Keratinocyte (primary cell): ENCODE measurements at places on chromosomes 11 and 22. TPM values are rescaled to one million over a fixed set of nuclear protein-coding genes. Genes with fewer than 3 reads are reported as not detected.

DNA sequence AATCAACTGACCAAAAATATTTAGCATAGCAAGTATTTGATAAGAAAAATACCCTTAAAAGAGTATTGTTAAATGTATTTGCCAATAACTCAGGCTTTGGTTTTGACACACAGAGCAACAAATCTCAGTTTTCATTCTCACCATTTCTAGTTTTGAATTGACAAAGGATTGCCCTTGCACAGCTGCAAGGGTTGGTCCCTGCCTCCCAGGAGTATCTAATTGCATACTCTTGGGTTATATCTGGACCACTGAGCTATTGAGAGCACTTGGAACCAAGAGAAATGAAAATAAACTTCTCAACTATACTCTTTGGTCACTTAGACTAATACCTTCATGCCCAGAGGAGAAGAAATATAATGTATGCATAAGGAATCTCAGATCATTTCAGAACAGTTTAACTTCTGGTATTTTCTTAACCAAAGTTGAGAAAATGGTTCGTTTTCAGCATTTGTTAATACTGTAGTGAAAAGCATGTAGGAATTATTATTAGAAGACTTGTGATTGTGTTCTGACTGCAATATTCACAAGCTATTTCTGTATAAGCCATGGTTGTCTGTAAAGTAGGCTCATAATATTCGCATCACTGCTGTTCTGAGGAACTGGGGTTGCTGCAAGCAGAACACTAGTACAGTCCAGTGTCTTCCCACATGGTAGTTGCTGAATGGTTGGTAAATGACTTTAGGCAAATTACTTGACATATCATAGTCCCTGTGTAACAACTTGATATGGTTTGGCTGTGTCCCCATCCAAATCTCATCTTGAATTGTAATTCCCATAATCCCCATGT is 7.9 kb downstream of the C2CD3 start:
- DNase-seq, result no peak

DNA sequence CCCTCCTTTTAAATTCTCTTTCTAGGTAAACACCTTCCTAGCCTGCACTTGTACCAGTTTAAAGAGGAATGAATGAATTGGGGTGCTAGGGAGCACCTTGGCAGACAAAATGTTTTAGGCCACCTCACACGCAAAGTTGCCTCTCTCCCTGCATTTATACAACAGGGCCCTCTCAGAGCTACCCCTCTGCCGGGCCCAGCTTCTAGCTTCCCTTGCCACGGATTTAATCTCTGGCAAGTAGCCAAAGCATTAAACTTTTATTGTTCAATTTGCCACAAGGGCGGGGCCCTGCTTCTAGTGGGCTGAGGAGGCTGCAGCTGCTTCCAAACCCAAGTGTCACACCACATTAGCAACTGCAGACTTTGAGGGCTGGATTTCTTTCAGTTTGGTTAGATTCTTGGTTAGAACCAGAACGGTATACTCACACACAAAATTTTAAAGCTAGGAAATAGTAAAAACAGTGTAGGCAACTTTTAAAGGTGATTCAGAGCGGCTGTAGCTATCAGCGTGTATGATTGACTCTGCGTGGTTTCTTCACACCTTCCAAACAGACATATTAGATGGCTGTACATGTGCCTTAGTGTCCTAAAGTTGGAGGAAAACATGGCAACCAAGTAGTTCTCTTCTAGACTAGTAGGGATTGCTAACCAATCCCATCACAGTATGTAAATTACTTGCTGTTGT is 6.5 kb downstream of the KREMEN1 start:
- no peak for DNase-seq

- DNase-seq, result no peak
Observed at GRCh38 chr11:79097246-79097875, 343.5 kb downstream of the TENM4 start.

The POU2AF3 gene
- polyA plus RNA-seq, result not detected in 3 replicates
